ENCODE measurements at places on chromosomes 13 and 19.

DNA sequence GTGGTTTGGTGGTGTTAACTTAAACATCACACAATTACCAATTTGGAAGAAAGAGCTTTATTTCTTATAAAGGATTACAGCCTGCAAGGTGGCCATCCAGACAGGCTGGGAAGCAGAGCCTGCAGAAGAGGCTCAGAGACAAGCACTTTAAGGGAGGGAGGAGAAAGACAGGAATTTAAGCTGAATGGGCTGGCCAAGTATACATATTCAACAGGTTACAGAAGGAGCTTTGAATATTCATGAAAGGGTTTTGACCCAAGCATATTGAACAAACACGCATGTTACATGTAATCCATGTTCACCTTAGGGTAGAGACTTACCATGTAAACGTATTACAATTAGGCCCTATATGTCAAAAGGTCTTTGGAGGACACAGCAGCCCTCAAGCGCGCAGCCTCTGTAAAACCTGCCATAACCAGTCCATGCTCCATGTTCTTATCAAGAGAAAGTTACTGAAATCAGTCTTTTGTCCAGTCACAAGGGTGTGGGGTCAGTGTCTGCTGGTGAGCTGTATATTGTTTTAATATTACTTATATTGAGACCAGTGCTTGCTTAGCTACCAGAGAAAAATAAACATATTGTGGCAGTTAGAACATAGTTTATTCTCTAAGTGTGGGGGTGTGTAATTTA, 19.9 kb downstream of the SIGLEC7 start:
- DNase-seq, result no peak

DNA sequence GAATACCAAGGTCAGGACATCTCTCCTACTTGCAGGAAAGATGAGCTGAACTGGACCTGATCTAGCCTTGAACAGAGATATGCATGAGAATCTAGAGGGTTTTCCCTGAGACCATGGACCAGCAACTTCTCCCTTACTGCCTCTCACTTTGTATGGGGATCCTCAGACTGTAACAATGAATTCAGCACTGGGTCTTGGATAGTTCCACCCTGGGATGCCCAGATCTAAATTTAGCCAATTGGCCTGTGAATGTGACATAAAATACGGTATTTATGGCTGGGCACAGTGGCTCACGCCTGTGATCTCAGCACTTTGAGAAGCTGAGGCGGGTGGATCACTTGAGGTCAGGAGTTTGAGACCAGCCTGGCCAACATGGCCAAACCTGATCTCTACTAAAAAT, 15.3 kb upstream of the LILRA2 start:
- no peak for DNase-seq

- peak; percentile 78 for DNase-seq
These were observed 246.1 kb downstream of the KCNRG start for GRCh38 chr13:50261130-50261901.

- DNase-seq, result no peak
These were observed 8.1 kb upstream of the IGFL3 start for GRCh38 chr19:46132508-46133100.
